ENCODE measurements at places on chromosomes 16 and 17.

- DNase-seq = no peak
Observed at GRCh38 chr17:30840771-30841170, 9.0 kb downstream of the ATAD5 start.

DNA sequence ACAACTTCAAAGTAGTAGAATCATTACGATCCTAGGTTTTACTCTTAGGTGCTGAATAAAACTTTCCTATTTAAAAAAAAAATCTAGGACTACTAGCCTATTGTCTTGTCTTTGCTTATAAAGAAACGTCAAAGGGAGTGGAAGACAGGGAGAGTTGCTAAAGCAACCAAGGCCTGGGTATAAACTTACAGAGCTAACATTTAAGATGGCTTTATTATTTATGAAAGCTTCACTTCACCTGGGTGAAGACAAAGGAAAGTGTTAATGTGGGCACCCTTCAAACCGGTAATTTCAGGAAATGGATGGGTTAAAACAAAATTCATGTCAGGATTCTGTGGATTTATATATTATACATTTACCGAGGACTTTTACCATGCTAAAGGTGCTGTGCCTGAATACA is 2.5 kb downstream of the DUSP14 start:
- no peak for DNase-seq

- DNase-seq = peak; percentile 52
Observed at GRCh38 chr17:9115214-9116191, 94.2 kb downstream of the NTN1 start.

GRCh38 chr16:64952177-64952576 is 169.7 kb downstream of the CDH11 start:
- DNase-seq = no peak

GRCh38 chr16:149024-149660 is 3.3 kb upstream of the HBZ start:
- DNase-seq = no peak

GRCh38 chr17:73429440-73430164 is 117.8 kb upstream of the CDC42EP4 start:
- DNase-seq = peak; percentile 71

- DNase-seq = no peak
Observed at GRCh38 chr16:66950437-66950836, 10.6 kb upstream of the CES3 start.

GRCh38 chr16:60299241-60299776 is 1565.2 kb upstream of the GOT2 start:
- no peak for DNase-seq
